ENCODE measurements at places on chromosomes 2 and 18.

DNA sequence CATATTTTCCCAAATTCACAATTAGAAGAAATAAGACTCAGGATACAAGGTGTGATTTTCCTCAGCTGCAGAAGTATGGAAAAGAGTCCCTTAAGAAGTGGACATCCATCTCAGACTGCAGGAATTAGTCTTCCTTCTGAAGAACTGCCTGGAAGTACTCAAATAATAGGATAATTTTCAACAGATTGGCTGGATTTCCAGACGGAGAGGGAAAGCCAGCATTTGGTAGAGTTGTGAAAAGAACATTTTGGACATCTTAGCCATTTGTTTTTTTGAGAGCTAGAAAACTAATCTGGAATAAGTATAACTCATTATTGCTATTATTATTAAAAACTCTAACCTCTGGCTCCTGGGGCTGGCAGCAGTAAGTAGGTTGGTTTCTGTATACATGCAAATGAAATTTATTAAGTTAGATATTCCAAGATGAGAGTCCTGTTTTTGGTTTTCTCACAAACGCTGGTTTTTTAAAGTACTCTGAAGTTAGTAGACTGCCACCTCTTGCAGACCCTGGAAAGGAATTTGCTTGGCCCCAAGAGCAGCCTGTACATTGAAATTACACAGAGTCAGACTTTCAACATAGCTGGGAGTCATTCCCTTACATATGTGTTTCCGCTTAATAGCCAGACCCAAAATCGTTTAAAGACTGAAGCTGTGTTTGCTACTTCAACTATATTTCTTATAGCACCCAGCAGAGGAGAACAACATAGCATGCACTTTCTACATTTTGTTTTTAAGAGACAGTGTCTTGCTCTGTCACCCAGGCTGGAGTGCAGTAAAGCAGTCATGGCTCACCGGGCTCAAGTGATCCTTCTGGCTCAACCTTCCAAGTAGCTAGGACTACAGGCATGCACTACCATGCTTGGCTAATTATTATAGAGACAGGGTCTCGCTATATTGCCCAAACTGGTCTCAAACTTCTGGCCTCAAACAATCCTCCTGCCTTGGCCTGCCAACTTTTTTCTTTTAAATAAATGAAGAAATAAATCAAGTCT, 142.4 kb downstream of the THADA start:
- DNase-seq, result no peak

- DNase-seq, result peak; percentile 67
Observed at GRCh38 chr2:21042958-21043743, 722 bp downstream of the APOB start.

DNA sequence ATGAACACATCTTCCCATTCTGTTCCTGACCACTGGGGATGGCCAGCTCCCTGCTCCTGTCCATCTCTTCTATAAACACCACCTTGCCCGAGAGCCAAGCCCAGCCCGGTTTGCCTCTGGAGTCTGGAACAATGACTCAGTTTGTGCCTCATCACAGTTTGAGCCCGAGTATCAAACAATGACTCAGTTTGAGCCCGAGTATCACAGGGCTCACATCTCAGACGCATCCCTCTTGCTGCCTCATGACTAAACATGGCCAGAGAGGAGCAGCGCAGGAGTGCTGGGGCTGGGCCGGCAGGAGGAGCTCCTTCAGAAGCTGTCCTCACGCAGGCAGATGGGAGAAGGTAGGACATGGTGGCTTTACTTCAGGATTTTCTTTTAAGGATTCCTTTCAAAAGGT, 68.7 kb downstream of the PXDN start:
- DNase-seq, result no peak

GRCh38 chr2:101387151-101387834, at the start of gene CREG2:
TSS of gene CREG2 (minus strand) at chr2:101387503. CDS start at chr2:101387457, 46 bp downstream.
- peak; percentile 71 for DNase-seq

GRCh38 chr18:45121146-45121545, 440.5 kb downstream of the SETBP1 start:
- DNase-seq, result no peak

DNA sequence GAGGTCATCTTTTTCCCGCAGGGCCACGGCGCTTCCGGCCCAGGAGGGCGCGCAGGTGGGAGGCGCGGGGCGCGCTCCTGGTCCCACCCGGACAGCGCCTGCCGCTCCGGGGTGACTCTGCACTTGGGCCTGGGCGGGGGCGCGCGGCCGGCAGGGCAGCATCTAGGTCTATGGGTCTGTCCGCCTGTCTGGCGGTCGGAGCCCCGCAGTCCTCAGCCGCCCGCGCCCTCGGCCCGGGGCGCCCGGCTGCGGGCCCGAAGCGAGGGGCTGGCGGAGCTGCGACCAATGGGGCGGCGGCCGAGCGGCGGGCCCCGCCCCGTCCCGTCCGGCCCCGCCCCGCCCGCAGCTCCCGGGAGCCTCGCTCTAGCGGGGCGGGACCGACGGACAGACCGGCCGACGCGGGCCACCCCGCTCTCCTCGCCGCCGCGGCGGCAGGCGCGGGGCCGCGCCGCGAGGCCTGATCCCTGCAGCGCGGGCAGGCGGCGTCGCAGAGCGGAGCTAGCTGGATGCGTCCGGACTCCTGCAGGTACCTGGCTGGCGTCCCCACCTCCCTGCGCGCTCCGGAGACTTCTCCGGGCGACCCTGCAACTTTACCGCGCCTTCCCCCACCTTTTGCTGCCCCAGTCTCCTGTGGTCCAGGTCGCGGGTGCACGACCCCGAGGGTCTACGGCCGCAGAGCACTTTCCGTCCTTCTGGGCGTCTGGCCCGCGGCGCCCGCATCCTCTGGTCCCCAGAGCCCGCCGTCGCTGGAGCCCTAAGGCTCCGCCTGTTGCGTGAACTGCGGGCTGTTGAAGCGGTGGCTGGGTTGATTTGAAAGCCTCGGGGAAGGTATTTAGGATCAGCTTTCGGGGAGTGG, at the start of gene KCNS3:
Gene KCNS3 (plus strand): TSS at position 387 of the 856 bp plus-strand sequence. CDS start 52,342 bp downstream, outside the sequence.
- DNase-seq, result peak; percentile 10

GRCh38 chr2:15389895-15390294, 171.2 kb downstream of the NBAS start:
- no peak for DNase-seq

GRCh38 chr2:150566289-150566688, 78.8 kb upstream of the RND3 start:
- DNase-seq, result no peak

GRCh38 chr2:72515696-72516095, 310.1 kb downstream of the EXOC6B start:
- DNase-seq, result no peak

DNA sequence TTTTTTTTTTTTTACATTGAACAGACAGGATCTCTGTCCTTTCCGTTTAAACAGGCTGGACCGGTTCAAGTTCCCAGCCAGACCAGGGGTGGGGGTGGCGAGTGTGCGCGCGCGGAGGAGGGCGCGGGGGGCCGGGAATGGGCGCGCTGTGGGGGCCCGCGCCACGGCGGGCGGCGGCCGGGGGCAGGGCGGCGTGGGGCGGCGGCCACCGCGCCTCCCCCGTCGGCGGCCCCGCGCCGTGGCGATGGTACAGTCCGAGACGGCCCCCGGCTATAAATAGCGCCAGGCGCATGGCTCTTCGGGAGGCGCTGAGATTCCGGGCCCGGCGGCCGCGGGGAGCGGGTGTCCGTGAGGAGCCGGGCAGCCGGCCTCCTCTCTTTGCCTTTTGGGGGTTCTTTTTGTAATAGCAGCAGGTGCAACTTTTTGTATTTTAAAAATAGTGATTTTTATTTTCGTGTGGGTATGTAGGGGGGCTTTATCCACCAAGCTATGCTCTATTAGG, 430 bp upstream of the CELF4 start:
- DNase-seq, result no peak

- DNase-seq, result no peak
Observed at GRCh38 chr18:80210312-80211083, 36.8 kb downstream of the PARD6G start.

- DNase-seq, result no peak
Observed at GRCh38 chr2:234741976-234742375, 209.8 kb upstream of the SH3BP4 start.

- no peak for DNase-seq
Observed at GRCh38 chr2:23696752-23697045, 230.2 kb downstream of the ATAD2B start.

GRCh38 chr2:29613792-29614266, 307.6 kb downstream of the ALK start:
- no peak for DNase-seq

- no peak for DNase-seq
Observed at GRCh38 chr18:36298126-36298741, 721 bp downstream of the FHOD3 start.
